T-helper 22 cell (primary cell): ENCODE measurements at places on chromosomes 16 and 17.

DNA sequence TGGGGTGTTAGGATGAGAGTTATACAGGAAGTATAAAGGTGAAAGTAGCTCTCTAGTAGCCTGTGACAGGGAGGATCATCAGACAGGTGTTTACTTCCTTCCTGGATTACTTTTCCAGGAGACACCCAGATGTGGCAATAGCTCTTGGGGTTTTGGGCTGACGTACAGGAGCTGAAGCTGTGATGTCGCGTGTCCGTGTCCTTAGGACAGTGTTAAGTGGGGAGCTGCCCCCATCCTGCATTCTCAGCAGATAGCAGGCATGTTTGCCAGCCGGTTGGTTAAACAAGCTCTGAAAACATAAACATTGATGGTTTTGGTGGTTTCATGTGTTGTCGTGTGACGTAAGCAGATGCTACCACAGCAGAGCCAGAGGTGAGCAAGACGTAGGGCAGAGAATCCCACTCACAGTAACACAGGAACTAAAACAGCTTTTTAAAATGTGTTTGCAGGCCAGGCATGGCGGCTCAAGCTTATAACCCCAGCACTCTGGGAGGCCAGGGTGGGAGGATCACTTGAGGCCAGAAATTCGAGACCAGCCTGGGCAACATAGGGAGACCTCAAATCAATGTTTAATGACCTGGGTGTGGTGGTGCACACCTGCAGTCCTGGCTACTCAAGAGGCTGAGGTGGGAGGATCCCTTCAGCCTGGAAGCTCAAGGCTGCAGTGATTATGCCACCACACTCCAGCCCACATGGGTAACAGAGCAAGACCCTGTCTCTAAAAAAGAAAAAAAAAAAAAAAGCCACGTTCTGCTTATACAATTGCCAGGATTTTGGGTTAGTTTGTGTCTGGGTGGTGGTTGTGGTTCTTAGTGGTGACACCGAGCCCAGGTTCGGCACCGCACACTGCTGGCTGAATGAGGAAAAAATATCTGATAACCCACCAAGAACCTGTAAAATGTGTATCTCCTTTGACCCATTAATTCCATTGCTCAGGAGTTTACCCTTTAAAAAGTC, 18.2 kb upstream of the IL17C start:
- DNase-seq: peak; percentile 89

DNA sequence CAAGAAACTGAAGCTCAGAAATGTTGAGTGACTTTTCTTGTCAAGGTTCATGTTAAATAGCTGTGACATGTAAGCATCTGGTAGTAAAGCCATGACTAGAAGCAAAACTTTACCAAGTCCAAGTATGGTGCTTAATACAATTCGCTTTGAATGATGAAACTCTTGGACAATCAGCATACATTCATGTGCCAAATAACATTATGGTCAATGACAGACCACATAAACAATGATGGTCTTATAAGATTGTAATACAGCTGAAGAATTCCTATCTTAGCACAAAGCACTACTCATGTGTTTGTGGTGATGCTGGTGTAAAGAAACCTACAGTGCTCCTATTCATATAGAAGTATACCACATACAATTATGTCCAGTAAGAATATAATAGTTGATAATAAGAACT, 97.1 kb upstream of the RPRML start:
- DNase-seq: no peak

GRCh38 chr17:77729587-77729986, 228.9 kb upstream of the TNRC6C start:
- DNase-seq: no peak

- no peak for DNase-seq
Observed at GRCh38 chr17:45003877-45004276, 35.8 kb upstream of the C1QL1 start.

DNA sequence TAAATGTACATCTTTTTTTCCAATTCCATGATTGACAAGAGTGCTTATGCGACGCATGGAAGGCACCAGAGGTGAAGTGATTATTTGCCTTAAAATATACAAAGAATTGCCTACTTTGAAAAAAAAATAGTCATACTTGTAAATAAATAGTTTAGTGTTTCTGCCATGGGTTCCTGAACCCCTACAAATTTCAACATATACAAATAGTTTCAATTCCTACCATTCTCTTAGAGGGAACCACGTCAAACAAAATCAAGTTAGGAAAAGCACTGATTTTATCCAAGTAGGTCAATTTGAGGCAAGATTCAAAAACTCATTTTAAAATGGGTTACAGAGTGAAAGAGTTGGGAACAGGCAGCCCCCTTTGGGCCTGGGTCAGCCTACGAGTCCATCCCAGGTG, 11.7 kb downstream of the CMTM3 start:
- no peak for DNase-seq

DNA sequence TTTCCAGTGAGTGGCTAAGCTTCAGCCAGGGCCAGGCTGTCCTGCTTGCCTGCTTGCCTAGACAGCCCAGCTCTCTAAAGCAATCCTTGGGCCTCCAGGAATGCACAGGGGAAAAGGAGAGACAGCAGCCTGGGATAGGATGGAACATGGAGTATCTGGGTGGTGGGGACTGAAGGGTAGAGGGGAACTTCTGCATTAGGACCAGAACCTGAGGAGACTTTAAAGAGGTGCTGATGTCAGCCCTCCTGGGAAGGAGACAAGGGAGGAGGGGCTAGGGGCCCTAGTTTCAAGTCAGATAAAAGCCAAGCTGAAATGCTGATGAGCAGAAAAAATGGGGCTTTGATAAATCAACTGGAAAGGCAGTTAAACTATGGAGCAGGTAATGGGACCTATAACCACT, 1.8 kb downstream of the HOXB7 start:
- DNase-seq: no peak

GRCh38 chr16:1572673-1573072, 39.2 kb downstream of the IFT140 start:
- no peak for DNase-seq

DNA sequence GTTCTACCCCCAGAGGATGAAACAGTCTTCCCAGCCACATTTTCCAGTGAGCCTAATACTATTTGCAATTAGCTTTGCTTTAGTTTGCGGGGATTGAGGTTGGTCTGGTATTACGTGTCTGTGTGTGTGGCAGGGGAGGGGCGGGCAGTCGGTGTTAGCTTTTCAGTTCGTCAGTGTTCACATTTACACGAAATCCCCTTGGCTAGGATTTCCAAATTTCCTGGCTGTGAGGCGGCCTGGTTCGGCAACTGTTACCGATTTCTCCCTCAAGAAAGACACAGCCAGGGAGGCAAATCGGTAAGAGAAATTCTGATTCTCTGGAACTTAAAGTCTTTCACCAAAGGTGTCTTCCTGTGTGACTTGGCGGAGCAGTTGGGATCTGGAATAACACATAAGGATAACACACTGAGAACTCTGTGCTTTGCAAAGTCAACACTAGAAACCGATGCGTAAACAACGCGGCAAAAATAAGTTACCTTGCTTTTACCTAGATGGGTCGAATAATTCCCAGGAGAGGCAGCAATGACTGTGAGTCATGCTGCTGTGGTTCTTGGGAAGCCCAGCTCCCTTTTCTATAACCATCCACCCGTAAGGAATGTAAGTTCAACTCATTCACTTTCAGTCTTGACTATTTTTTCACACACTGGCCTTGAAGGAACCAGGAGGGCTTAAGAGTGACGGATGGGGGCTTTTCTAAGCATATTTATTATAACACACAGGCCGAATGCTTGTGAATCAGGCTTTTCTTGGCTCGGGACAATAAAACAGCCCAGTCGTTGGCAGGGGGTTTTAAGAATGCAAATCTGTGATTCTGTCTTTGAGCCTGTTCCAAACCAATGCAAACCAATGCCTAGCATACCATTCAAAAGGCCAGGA, 24.2 kb downstream of the GPRC5B start:
- DNase-seq: no peak

DNA sequence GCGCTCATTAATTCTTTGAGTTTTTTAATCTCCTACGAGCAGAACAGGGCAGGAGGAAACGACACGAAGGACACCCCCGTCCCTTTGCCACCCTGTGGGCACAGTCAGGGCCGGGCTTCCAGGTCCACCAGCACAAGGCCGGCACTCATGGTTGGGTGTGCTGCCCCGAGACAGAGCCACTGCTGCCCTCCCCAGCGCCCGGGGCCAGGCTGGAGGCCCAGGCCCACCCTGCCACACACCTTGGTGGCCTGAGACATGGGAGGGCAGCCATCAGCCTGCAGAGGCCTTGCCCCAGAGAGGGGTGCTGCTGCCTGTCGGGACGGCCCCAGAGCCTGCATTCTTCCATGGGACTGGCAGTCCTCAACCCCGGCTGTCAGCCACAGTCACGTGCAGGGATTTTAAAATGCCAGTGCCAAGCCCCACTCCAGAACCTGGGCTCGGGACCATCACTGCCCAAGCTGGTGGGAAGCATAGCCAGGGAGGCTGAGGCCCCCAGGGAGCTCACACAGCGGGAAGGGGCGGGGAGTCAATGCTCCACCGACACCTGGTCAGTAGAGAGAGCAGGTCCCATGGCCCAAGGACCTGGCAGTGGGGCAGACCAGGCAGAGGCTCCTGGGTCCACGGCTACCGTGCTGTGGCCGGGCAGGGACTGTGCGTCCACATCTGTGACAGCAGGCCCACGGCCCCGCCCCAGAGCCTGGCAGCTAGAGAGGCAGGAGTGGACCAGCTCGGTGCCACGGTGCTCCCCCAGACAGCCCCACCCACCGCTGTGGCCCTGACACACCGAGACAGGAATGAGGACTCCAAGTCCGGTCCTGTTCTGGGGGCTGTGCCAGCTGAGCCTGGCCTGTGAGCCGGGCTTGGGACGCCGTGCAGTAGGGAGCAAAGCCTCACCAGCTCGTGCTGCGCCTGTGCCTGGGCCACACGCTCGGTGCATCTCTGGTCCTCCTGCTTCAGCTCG, 27.5 kb downstream of the CEP131 start:
- no peak for DNase-seq

DNA sequence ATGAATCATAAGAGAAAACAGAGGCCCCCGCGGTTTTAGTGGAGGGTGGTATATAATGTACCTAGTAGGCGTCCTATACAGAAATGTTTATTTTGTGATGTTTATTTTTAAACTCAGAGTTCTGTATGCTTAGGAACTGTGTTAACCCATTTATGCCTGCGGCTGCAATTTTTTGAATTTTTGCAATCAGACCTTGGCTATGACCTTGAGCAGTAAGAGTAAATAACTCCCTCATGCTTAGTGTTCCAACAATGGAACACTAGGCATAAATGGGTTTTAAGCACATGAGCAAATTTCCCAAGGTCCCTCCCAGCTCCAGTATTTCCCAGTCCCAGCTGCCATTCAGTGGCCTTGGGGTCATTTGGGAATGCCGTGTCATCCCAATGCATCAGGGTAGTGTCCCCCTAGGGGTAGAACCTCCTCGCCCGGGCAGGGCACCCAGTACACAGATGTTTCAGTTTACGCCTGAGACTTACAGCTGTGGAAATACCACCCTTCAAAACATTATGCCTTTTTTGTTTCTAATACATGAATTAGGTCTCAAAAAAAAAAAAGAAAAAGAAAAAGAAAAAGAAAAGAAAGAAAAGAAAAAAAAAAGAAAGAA, 605.8 kb upstream of the CDH11 start:
- DNase-seq: no peak

GRCh38 chr16:1601489-1601888, 10.4 kb downstream of the IFT140 start:
- DNase-seq: no peak

- no peak for DNase-seq
Observed at GRCh38 chr16:276426-277077, 808 bp upstream of the RGS11 start.

- no peak for DNase-seq
Observed at GRCh38 chr17:29433541-29433940, 43.4 kb downstream of the TAOK1 start.

DNA sequence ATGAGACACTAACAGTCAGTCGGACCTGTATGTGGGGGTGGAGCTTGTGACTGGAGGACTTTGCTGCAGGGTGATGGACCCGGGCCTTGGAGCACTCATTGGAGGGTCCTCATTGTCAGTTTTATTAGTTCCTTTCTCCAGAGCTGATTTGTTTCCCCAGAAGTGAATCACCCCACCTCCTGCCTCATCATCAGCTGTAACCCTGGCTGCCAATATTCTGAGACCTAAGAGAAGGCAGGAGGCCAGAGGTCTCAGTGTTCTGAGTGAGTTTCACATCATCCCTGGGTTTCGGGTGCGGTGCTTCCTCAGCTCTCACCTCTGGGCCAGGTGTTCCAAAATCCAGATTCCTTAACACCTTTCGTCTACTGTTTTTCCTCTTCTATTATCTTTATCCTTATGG, 49.9 kb upstream of the KIFC3 start:
- DNase-seq: no peak

DNA sequence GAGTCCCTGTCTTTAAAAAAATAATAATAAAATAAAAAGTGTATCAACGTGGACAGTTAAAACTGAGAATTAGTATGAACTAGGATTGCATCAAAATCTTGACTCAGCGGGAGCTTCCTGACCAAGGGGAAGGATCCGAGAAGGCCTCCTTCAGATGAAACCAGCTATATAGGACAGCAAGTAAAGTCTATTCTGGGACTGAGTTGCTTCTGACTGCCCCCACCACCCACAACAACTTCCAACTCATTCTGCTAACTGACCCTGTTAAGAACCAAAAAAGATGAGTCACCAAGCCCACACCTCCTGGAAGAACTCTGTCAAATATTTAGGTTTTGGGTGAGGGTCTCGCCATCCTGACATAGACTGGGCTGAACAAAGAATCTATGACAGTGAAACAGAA, 24.9 kb downstream of the MPP3 start:
- no peak for DNase-seq

- no peak for DNase-seq
Observed at GRCh38 chr16:63289834-63290460, 1253.7 kb upstream of the CDH8 start.

- peak; percentile 84 for DNase-seq
Observed at GRCh38 chr16:3074860-3075522, 9.6 kb downstream of the IL32 start.

DNA sequence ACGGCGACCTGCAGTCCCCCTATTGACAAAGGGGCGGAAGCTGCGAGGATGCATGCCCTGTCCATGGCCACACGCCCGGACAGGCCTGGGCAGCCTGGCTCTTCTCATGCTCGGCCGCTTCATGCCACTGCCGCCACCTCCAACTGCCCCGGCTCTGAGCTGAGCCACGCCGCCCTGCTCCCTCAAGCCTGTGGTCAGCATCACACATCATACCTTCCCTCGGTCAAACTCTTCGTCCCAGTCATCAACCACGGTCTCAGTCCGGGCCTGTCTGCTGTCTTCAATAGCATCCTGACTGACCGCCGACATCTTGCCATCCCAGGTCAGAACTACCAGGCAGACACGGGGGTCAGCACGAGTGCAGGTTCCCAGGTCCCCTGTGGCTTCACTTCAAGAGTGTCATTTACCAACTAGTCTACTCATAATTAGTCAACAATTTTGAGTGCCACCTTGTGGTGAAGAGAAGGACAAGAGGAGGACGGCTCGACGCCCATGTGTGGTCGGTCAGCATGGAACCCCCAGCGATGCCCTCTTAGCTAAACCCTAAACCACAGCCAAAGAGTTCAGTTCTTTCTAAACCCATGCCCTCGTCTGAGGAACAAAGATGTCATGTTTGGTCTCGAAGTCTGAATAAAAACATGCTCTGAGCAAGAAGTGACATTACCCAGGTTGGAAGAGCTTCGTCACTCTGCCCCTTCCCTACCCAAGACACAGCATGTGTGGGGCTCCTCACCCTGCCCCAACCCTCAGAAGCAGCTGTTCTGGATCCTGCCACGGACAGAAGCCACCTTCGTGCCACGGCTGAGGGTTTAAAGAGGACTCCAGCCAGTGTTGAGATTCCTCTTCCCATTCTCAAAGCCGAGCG, 16.9 kb upstream of the CYTH1 start:
- DNase-seq: no peak

- no peak for DNase-seq
Observed at GRCh38 chr17:28643983-28644786, 773 bp downstream of the BLTP2 start.

- no peak for DNase-seq
Observed at GRCh38 chr17:40663252-40663651, 1.7 kb downstream of the KRT222 start.
